ENCODE measurements at places on chromosomes 6 and 20.

- no peak for DNase-seq
These were observed 251.8 kb downstream of the BTBD9 start for GRCh38 chr6:38387971-38388370.

DNA sequence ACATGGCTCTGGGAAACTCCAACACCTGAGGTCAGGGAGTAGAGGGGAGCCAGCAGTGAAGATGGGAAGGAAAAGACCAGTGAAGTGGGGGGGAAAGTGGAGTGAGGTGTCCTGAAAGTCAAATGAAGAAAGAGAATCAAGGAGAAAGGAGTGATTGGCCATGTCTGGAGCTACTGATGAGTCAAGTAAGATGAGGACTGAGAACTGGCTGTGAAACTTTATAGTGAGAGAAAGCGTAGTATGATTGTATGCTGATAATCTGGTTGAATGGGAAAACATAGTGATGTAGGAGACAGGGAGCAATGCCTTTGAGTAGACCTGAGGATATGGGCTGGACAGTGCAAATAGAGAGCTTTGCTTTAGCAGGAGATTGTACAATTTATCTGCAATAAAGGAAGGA lies 183.6 kb upstream of the GMDS start:
- no peak for DNase-seq

DNA sequence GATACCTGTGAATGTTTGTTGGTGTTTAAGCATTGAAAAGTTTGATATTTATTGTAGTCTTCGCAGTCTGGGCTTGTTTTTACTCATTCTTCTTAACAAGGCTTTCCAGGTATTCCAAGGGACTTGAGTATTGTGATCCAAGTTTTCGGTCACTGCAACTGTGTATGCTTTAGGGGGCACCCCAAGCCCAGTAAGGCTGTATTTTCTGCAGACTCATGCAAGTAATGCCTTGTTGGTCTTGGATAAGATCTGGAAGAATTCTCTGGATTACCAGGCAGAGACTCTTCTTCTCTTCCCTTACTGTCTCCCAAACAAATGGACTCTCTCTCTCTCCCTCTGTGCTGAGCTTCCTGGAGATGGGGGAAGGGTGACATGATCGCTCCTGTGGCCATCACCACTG lies 82.1 kb downstream of the RFPL4B start:
- no peak for DNase-seq

GRCh38 chr20:24493181-24493580 lies 23.8 kb downstream of the SYNDIG1 start:
- DNase-seq, result no peak

- DNase-seq, result peak; percentile 6
These were observed 48.1 kb upstream of the MC3R start for GRCh38 chr20:56200456-56200855.

GRCh38 chr6:94367316-94367715 lies 948.0 kb upstream of the EPHA7 start:
- DNase-seq, result no peak

DNA sequence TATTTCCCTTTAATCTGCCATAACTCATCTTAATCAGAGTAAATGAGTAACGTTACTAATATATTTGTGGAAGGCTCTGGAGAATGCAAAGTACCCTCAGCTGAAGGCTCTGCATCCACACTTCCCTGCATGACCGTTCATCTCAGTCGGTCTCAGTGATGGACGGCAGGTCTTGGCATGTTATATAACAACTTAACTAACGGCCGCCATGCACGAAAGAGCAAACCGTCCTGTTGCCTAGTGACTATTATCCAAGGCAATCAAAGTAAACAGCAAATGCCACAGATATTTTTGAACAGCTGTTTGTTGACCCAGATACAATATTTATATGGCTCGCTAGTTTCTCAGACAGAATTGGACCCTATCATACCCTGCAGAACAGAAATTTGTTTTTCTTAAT lies 194.9 kb upstream of the SMLR1 start:
- no peak for DNase-seq

- no peak for DNase-seq
These were observed 94.7 kb downstream of the RTN4IP1 start for GRCh38 chr6:106534564-106534982.

- no peak for DNase-seq
These were observed 134.0 kb downstream of the DTNBP1 start for GRCh38 chr6:15528870-15529269.

GRCh38 chr20:1860446-1860845 lies 34.8 kb upstream of the SIRPA start:
- peak; percentile 13 for DNase-seq
